H7 (cell line): ENCODE measurements at places on chromosomes 2 and 18. TPM values are rescaled to one million over a fixed set of nuclear protein-coding genes. Genes with fewer than 3 reads are reported as not detected.

DNA sequence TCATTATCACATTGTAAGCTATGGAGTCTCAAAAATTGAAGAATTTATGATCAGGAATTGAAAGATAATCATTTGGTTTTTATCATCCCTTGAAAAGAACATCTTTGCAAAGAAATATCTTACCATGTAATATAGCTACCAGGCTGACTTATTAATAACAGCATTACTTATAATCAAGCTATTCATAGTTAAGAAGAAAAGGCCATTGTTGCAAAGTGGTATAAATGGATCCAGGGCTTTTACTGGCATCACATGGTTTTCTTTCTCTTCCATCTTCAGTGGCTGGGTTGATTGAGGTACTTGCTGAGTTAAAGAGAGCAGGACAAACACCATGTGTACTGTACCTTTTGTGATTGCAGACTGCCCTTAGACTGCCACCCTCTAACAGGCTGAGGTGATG lies 39.6 kb downstream of the MFSD6 start:
- no peak for DNase-seq

DNA sequence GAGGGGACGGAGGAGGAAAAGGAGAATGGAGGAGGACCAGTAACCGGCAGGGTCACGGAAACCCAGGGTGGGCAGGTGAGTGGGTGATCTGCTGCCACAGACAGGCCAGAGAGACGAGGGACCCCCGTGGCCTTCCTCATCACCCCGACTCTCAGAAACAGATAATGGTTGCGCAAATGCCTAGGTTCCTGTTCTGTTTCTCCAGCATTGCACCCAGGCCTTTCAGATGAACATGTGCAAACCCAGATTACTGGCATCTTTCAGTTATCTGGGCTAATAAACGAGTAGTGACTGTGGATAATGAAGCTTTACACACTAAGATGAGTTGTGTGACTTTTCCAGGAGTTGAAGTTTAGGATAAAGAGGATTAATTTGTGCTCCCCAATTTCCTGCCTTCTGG lies 46.5 kb downstream of the TET3 start:
- DNase-seq, result no peak

DNA sequence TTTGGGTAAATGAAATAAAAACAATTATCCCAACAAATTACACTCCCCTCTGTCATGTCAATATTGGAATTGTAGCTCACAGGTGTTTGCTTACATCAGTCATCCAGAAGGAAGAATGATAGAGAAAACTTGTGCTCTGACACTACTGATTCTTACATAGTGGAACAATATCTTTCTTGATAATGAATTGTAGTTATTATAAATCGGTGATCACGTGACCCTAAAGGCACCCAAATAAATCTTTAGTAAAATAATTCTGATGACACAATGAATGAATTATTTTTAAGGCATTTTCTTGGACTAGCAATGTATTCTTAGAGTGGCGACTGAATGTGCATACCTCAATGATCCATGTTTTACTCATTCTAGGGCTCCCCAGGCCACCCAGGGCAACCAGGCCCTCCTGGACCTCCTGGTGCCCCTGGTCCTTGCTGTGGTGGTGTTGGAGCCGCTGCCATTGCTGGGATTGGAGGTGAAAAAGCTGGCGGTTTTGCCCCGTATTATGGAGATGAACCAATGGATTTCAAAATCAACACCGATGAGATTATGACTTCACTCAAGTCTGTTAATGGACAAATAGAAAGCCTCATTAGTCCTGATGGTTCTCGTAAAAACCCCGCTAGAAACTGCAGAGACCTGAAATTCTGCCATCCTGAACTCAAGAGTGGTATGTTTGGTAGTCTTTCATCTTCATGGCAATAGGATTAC lies 34.5 kb downstream of the COL3A1 start:
- no peak for DNase-seq

GCKR gene
- total RNA-seq, result 0.07 TPM in 1 of 2 replicates, not detected in the other

TRPM8 gene
- 0.31 TPM in 1 of 2 replicates, not detected in the other for total RNA-seq

DNA sequence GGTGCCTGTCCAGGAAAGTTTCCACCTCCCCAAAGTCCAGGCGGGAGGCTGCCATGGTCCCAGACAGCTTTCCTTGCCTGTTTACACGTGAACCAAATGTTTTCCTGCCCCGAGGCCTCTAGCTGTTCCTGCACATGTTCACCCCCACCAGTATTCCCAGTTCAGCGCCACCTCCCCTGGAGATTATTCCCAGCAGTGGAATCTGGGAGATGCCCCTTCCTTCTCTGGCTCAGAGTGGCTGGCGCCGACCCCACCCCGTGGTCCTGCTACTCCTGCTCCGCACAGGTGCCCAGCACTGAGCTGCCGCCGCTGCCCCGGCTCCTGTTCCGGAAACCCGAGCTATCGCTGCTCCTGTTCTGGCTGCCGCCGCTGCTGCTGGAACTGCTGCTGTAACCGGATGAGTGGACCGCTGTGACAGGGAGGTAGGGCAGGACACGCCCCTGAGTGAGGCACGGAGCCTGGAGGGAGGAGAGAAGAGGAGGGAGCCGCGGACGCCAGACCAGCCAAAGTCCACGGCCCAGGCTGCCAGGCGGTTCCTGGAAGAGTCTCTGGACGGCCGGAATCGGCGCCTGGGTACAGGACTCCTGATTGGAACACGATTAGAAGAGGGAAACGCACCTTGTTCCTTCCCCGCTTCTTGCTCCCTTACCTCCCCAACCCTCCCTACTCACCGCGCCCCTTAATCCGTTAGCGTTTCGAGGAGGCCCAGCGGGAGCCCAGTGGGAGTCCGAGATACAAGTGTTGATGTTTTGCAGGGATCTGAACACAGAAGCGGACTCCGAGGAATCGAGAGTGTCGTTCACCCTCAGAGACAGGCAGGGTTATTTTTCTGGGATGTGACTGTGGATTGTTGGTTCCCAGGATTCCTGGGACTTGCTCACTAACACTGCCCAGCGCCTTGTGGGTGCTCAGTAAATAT lies at the start of gene PDE11A:
Gene PDE11A (minus strand): TSS at position 395 of the 919 bp plus-strand sequence. CDS start 340 bp downstream, at position 55.
- DNase-seq, result peak; percentile 84

DNA sequence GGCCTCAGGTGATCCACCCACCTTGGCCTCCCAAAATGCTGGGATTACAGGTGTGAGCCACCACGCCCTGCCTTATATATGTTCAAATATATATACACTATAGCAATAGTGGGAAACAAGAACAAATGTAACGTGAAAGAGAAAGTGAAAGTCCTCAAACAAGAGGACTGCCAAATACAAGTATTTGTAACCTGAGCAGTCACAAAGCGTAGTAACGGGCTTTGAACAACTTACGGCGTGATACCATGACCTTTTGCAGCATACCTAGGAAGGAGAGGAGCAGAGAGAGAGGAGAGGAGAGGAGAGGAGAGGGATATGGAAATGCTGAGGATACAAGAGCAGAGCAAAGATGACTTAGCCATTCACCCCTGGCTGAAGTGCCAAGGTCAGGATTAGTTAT lies 113.8 kb upstream of the RGPD4 start:
- no peak for DNase-seq

DNA sequence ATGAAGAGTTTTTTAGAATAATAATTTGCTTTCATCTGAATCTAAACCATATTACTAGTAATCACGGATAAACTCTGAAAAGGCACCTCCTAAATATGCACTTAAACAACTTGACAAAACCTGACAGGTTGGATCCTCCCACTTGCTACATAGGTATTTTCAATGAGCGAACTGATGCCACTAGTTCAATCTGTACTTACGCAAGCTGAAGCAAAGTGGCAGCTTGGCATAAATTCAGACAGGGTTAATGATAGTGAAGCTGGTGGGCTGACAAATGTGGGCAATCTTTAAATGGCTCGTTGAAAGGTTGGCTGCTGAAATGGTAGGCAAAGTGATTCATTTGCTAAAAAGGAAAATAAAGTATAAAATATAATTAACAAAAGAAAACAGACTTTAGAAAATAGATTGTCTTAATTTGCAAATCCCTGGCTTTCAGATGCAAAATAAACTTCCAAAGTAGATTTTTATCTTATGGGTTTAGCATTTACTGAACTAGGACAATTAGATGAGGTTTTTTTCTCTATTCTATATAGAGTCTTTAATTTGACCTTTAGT lies 1713.5 kb upstream of the SLC39A10 start:
- DNase-seq, result no peak

- no peak for DNase-seq
These were observed 19.5 kb upstream of the GLS start for GRCh38 chr2:190860985-190861680.

GRCh38 chr2:89780318-89780717 lies 1088.8 kb downstream of the RPIA start:
- DNase-seq, result no peak

- DNase-seq, result no peak
These were observed 87.3 kb upstream of the LCLAT1 start for GRCh38 chr2:30359644-30360167.

EFHD1 gene
- total RNA-seq, result 3.8 and 4.3 TPM in 2 replicates

HOXD8 gene
- not detected in 2 replicates for total RNA-seq

DNA sequence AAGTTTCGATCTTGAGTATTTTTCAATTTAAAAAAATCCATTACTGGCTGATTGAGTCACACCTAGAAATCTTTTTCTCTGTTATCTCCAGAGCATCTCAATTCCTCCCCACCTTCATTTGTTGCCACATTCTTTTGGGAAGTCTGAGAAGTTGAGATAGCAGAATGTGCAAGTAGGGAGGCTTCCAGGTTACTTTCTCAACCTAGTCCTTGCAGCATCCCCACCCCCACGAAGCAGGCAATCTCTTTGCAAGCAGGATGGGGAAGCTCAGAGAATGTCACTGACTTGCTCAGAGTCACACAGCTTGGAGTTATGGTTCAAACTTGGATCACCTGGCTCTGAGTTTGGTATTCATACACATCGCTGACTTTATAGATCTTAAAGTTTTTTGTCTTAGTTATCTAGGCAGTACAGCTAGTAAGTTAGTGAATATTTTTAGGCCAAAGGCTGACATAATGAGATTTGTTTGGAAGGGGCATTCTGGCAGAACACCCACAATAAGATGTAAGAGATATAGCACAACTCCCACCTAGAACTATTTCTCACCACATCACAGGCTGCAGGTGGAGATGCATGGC lies 25.9 kb upstream of the LCLAT1 start:
- no peak for DNase-seq

THSD7B gene
- total RNA-seq, result 0.22 and 0.28 TPM in 2 replicates

GRCh38 chr2:32825291-32825712 lies 121.5 kb upstream of the LTBP1 start:
- DNase-seq, result no peak

DNA sequence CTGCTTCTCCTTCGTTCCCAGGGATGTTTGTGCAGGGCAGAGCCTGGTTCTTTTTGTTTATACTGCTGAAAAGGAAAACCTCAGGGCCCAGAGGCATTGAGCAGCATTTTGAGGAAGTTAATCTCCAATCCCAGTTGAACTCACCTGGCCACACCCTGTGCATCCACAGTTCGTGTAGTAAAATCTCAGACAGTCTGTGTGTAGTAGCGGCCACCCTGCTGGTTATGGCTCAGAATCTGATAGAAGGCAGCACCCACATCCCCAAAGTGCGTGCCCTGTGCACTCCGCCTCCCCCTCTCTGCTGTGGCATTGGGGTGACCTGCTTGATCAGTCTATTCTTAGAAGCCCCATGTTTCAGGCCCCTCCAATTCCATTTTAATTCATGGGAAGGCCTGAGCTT lies 10.9 kb downstream of the TRIB2 start:
- DNase-seq, result no peak

DNA sequence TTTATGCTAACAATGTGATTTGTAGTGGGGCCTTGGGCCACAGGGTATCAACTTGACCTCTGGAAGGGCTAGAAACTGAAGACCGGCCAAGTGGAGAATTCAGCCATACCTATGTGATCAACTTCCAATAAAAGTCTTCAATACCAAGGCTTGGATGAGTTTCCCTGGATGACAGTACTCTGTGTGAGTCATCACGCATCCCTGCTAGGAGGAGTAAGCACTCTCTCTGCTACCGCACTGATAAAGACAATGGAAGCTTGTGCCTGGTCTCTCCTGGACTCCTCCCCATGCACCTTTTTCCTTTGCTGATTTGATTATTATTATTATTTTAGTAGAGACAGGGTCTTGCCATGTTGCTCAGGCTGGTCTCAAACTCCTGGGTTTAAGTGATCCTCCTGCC lies 58.1 kb downstream of the SKA1 start:
- no peak for DNase-seq

DNA sequence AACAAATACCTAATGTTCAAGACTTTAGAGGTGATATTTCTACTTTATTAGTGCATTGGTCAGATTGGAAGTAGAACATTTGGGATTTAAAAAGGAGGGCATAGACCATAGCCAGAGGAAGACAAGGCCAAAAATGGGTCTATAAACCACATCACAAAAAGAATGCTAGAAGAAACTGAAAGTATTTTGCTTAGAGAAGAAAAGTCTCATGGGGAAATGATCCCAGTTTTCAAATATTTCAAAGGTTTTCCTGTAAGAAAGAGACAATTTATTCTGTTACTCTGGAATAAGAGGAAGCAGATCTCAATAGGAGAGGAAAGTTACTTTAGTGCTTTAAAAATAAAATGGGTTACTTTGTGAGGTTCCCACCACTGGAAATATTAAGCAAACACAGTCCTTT lies 341.4 kb downstream of the TNS1 start:
- no peak for DNase-seq

ANKRD30B gene
- total RNA-seq, result not detected in 2 replicates

DNA sequence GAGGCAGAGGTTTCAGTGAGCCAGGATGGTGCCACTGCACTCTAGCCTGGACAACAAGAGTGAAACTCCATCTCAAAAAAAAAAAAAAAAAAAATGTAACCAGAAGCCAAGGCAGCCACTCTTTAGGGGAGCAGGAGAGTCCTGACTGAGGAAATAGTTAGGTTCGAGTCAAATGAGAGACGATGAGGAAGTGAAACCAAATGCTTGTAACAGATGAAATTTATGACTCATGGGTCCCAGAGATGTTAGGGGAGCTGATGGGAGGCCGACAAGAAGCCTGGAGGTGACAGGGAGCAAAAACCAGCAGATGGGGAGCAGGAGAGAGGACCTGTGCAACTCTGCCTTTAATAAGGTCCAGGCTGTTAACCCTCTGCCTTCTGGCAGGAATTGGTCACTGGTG lies 756.1 kb upstream of the DDX18 start:
- no peak for DNase-seq

FRZB gene
- total RNA-seq, result 0.15 and 1.5 TPM in 2 replicates

DNA sequence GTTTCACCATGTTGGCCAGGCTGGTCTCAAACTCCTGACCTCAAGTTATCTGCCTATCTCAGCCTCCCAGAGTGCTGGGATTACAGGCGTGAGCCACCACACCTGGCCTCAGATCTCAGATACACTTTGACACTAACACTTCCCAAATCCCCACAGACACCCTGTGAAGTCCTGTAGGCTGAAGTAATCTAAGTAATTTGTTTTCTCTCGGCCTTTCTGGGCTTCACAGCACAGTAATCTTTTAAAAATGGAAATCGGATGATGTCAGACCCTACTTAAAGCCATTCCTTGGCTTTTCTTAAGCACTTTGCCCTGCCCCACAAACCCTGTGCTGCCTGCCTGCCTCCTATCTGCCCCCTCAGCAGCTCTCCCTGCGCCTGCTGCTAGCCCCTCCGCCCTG lies 16.2 kb downstream of the ATIC start:
- DNase-seq, result no peak
